ENCODE measurements at places on chromosomes 12 and 14.

DNA sequence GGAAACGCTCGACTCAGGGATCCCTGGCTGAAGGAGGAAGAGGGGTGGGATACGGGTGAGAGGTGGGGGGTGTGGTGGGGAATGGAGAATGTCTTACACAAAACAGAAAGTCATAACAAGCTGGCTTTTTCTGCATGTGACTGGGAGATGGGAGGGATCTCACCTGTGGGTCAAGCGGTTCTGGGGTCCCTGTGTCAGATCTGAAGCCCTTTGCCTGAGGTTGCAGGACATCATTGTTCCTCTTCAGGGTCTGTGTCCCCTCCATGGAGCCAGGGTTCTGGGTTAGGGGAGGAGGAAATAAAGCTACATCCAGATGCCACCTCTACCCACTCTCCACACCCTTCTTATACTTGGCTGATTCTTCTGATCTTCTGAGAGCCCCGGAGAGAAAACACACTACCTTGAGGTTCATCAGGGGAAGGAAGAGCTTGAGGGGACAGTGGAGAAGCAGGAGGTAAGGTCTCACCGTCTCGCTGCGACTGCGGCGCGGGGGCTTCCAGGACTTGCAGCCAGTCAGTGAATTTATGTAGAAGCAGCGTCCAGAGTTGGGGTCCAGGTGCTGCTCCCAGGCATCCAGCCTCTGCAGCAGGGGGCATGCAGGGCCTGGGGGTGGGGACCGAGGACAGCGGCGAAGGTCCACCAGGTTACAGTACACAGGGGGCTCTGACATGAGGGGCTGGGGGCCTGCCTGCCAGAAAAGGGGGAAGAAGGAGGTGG, 2.5 kb downstream of the ARHGAP9 start:
- DNase-seq: no peak

GRCh38 chr14:88986146-88986841, 161.8 kb downstream of the TTC8 start:
- no peak for DNase-seq

DNA sequence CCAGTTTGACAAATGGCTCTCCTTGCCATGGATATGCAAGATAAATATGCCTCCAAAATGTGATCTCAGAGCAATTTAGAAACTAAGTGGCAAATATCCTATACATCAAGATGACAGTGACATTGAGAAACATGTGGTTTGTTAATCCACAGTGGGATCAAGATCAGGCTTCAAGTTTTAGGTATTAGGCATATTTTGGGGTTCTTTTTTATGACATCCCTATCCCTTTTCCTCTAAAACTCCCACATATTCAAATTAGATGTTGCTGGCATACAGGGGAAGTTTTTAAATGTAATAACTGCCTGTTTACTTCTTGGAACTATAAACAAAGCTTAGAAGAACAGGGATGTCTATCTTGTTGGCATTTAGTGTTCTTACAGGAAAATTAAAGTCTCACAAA, 179.4 kb downstream of the CRADD start:
- DNase-seq: no peak

DNA sequence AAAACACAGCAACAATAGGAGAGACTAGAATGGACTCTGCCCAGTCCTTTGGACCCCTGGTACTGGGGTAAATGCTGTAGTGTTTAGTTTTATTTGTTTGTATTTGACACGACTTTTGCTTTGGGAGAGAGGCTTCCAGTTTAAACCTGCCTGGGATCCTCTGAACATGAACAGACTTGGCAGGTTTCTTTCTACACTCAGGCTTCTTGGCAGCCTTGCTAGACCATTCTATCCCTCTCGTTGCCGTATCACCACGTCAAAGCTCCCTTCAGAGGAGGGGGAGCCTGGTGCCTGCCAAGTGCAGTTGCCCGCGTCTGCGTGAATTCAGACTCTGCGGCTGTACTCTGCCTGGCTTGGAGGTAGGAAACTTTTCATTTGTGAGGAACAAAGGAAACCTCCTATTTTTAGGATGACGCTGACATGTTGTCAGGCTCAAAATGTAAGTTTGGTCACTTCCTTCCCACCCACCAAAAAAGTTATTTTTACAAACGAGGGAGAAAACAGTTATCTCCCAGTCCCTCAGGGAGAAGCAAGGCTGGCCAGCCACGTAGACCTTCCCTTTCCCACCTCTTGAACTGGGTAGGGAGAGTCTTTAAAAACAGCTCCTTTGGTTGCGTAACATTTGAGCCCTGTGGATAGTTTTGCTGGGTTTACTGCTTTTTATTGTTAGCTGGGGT, 25.9 kb downstream of the CD9 start:
- no peak for DNase-seq

- no peak for DNase-seq
These were observed 1334.1 kb downstream of the FSCB start for GRCh38 chr14:43172899-43173548.

DNA sequence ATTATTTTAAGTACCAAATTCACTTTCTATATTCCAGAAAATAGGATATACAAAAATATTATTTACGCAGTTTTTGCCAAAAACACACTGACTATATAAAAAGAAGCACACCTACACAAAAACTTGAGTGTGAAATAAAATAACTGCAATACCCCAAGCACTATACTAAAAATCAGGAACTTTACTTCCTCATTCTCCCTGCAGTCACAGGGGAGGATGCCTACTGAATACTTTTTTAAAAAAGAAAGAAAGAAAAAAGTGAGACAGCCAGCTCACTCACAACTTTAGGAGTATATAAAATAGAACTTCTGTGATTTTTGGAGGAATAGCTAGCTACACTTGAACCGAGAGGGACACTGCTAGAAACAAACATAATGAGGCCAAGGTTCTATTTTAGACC, 12.2 kb downstream of the RPS6KA5 start:
- no peak for DNase-seq
